IMR-90 (cell line): ENCODE measurements at places on chromosomes 1 and 21. TPM values are rescaled to one million over a fixed set of nuclear protein-coding genes. Genes with fewer than 3 reads are reported as not detected.

- DNase-seq: no peak
These were observed 692.7 kb downstream of the LTN1 start for GRCh38 chr21:28299946-28300345.

- DNase-seq: peak; percentile 79
These were observed 28.0 kb upstream of the PRKAA2 start for GRCh38 chr1:56617141-56617540.

- DNase-seq: no peak
These were observed 4.9 kb downstream of the MACO1 start for GRCh38 chr1:25435397-25436108.

DNA sequence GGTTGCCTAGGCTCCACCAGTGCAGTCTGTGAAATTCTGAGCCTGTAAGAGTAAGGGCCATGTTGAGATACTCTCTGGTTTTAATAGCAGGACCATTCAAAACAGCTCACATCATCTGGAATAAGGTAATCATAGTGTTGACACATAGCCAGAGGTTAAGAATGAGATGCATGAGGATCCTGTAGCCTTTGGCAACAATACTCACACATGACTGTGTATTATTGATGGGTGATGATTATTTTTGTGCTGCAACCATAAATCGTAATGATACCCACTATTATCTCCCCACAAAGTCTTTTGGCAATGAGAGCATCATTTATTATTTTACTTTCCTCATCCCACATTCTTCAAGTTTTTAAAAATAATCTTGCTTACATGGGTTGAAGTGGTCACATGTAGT is 35.5 kb downstream of the KCNK2 start:
- no peak for DNase-seq

DNA sequence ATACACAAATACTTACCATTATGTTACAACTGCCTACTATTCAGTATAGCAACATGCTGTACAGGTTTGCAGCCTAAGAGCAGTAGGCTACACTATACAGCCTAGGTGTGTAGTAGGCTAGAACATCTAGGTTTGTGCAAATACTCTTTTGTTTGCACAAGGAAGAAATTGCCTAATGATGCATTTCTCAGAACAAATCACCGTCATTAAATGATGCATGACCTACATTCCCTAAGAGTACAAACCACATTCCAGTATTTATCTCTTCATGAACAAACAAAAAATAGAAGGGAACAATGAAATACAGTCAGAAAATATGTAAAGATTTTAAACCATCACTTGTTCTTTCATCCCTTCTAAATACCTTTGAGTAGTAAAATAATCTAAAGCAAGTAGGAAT is 109.7 kb upstream of the HP1BP3 start:
- no peak for DNase-seq

NEXN gene
- 5.2 and 10.3 TPM in 2 replicates for total RNA-seq

YIPF1 gene
- 28.9 and 35.3 TPM in 2 replicates for total RNA-seq

AGT gene
- total RNA-seq: under 0.01 and 0.18 TPM in 2 replicates

TSSK3 gene
- total RNA-seq: not detected in 2 replicates
